DMS 273 treated with DMSO at 0.1 percent for 48 hours (cell line): ENCODE measurements at places on chromosomes 2 and 18.

GRCh38 chr2:204645018-204645773 lies 99.9 kb downstream of the PARD3B start:
- no peak for DNase-seq

DNA sequence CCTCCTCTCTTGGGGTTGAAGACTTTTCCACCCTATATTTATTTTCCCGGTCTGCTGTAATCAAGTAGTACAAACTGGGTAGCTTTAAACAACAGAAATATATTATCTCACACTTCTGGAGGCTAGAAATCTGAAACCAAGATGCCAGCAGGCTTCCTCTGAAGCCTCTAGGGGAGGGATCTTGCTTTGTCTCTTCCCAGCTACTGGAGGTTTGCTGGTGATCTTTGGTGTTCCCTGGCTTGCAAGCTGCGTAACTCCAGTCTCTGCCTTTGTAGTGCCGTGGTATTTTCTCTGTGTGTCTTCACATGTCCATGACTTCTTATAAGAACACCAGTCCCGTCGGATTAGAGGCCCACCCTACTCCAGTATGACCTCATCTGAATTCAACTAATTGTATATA lies 44.4 kb downstream of the MYO3B start:
- DNase-seq: no peak

DNA sequence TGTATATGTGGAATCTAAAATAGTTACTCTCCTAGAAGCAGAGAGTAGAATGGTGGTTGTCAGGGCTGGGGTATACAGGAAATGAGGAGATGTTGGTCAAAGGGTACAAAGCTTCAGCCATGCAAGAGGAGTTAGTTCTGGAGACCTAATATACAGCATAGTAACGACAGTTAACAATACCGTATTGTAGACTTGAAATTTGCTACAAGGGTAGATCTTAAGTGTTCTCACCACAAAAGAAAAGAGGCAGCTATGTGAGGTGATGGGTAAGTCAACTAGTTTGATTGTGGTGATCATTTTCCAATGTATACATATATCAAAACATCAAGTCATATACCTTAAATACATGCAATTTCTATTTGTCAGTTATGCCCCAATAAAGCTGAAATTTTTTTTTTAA lies 98.2 kb upstream of the CYP1B1 start:
- DNase-seq: no peak

DNA sequence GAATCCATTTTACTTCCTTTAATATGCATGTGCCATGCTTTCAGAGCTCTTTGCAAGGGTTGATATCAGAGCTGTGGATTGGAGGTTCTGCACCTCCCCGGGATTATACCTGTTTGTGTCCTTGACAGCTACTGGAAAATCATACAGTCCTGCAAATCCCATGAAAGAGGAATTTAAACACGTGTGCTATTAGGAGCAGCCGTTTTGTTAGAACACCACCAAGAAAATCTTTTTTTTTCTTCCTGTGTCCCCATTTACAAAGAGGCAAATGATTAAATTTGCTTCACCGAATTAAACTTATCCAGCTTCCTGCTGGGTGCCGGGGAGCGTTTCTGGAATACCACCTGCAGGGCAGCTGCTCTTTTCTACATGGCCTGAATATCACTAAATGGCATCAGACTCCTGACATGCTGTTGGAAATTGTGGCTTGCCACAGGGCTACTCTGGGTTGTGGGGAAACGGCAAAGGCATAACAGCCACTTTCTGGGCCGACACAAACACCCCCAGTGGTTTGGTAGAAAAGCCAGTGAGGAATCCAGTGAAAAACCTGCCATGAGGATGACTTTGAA lies 23.4 kb upstream of the SOX11 start:
- no peak for DNase-seq

GRCh38 chr2:152400607-152401214 lies 65.7 kb downstream of the FMNL2 start:
- no peak for DNase-seq

DNA sequence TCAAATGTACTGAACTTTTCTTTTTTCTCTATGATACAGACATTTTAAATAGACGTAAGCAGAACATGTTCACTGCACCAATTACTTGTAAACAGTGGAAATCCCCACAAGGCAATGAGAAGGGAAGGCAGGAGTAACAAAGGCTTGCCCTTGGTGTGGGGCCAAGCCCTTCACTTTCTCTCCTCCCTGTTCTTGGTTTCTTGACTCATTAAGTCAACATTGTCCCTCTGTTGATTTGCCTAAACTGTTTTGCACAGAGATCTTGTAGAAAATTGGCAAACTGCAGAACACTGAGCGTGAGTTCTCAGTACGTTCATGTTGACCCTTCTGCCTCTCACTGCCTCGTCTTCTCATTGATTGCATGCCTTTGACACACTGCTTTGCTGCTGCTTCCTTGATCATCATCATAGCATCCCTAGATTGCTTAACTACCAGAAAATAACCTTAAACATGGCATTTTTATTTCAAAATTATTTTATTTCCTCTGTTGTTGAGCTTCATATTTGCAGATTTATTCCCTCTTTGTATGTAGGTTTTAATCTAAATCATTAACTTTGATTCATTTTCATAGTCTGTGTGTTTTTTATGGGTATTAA lies 257.7 kb downstream of the PTGR3 start:
- no peak for DNase-seq

- DNase-seq: no peak
Observed at GRCh38 chr2:23556929-23557328, 171.9 kb downstream of the KLHL29 start.

DNA sequence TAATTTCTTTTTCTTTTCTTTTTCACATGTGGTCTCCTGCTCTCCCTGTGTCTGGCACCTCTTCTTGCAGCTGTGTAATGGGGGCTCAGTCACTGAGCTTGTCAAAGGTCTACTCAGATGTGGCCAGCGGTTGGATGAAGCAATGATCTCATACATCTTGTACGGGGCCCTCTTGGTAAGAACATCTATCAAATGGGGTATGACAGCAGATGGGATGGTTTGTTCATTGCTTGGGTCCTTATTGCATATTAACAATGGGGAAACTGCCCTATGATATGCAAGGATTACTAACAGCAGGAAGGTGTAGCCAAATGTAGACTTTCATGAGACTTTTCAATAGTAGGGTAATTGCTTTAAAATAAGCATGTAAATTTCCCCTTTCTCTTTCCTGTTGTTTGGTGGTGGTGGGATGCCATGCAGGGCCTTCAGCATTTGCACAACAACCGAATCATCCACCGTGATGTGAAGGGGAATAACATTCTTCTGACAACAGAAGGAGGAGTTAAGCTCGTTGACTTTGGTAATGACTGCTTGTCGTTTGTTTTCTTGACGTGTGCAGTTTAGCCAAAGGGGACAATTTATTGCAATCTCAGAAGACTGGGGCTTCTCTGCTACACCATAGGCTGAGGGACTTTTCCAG lies 36.5 kb downstream of the MYO3B start:
- DNase-seq: no peak

DNA sequence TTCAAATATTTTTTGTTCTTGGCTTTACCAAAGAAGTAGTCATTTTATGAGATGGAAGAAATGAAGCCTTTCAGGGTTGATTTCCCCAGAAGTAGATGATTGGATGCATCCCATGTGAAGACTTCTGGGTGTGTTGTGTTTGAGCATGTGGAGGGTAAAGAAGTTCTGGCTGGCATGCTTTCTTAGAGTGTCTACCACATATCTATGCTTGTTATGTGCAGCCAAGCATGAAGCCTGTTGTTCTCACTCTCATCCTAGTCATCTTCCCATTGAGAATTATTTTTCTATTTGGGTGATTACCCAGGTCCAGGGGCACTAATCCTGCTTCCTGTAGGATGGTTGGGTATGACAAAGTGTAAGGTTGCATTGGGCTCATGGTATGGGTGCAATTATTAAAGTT lies 472.9 kb downstream of the PTPRM start:
- DNase-seq: no peak

DNA sequence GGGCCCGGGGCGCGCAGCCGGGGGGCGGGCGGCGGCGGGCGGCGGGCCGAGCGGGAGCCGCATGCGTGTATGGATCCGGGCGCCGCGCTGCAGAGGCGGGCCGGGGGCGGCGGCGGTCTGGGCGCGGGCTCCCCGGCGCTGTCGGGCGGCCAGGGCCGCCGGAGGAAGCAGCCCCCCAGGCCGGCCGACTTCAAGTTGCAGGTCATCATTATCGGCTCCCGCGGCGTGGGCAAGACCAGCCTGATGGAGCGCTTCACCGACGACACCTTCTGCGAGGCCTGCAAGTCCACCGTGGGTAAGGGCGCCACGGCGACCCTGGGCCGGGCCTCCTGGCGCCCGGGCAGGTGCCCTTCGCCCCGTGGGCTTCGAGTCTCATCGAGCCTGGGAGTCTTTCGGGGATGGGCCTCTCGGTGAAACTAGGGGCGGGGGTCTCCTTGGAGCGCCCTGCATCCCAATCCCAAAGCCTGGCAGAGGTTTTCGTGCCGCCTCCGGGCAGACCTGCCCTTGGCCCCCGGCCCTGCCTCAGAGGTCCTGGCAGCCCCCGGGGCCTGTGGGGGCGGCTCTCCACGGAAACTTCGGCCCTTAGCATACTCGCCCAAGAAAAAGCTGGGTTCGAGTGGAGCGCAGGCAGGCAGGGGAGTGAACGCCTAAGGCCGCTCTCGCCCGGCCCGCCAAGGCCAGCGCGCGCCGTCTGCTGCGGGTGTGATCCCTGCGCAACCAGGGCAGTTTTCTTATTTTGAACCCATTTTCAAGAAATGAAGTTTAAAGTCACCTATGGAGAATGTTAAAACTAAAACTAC lies 622 bp downstream of the RAB12 start:
- no peak for DNase-seq

GRCh38 chr2:232219496-232219870 lies 159.1 kb upstream of the ALPP start:
- DNase-seq: no peak

- no peak for DNase-seq
Observed at GRCh38 chr18:23816021-23816420, 126.8 kb downstream of the LAMA3 start.

DNA sequence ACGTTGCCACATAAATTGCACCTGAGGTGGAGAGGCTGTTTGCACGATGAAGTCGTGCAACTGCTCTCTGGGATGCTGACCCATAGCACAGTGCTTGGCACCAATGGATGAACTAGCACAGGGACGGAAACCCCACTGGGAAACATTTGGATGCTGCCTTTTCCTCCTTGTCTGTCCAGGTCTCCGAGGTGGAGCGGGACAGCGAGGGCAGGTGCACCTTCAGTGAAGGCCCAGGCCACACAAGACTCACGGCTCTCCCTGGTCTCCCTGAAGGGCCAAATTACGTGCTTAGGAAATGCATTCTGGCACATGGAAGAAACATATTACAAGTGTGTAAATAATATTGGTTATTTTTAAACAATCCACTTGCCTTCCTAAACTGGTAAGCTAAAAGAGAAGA lies 70.3 kb downstream of the TPO start:
- no peak for DNase-seq

GRCh38 chr2:85273738-85274731 lies 53.8 kb downstream of the TGOLN2 start:
- DNase-seq: no peak

DNA sequence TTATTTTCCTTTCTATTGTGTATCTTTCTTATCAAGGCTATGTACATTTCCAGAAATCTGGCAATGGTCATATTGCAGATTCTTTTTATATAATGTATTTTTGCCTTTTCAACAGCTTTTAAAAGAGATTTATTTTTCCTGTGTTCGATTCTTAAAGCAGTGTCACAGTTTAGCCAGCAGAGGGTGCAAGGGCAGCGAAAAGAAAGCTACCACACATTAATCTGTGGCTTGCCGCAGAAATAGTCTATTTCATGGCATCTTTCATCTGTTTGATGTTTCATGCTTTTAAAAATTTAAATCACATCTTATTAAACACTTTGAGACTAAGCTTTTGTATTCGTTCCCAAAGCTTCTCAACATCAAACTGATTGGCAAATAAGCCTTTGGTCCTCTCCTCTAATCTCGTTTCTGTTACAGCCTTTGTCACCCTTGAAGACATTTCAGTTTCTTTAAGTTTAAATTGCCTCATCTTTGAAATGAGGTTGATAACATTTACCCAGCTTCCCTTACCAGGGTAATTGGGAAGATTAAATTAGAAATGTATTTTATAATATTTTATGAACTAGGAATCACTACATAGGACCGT lies 73.3 kb downstream of the PIK3C3 start:
- no peak for DNase-seq

- no peak for DNase-seq
Observed at GRCh38 chr2:10446631-10447030, 1.5 kb downstream of the ODC1 start.

GRCh38 chr18:2518473-2518872 lies 52.8 kb downstream of the METTL4 start:
- no peak for DNase-seq

DNA sequence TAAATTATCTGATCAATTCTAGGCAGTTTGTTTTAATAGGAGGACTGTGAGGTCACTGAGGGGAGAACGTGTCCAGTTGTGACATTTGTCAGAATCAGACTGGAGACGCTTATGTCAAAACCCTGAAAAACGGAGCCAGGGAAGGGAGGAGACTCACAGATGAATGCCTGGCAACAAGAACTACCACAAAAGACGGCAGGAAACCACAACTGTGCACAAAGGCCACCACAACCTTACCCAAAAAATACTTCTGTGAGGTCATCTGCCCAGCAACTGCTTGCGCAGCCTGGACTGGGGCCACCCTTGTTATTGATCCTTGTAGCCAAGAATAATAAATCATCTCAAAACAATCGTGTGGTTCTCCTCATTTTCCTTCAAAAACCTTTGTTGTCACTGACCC lies 173.0 kb upstream of the ALKAL2 start:
- no peak for DNase-seq

GRCh38 chr2:240922245-240922981 lies 16.3 kb downstream of the CROCC2 start:
- DNase-seq: no peak

DNA sequence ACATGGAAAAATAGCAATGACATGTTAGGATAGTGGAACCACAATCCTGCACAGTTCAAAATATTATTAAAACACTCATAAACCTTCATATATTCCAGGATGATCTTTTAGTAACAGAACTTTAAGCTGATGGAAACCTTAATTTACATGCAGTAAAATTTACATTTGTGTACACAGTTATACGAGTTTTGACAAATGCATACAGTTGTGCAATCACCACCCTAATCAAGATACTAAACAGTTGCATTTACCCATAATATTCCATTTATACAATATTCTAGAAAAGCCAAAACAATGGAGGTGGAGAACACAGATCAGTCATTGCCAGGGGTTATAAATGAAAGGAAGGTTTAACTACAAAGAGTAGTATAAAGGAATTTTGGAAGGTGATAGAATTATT lies 117.6 kb downstream of the EXOC6B start:
- DNase-seq: no peak

GRCh38 chr2:68412127-68412819 lies 47.2 kb downstream of the PLEK start:
- DNase-seq: no peak

- peak; percentile 52 for DNase-seq
Observed at GRCh38 chr2:46657042-46657504, 177.7 kb downstream of the TMEM247 start.
